Psoas muscle (tissue), 8 donors: ENCODE measurements at places on chromosomes 3 and 15. TPM values are rescaled to one million over a fixed set of nuclear protein-coding genes. Genes with fewer than 3 reads are reported as not detected.

Gene SLC30A4
- 2.0 TPM for total RNA-seq

Gene ZNF717
- 7.3 TPM for total RNA-seq

GRCh38 chr3:9301091-9301490 lies 51.6 kb upstream of the SRGAP3 start:
- DNase-seq = no peak

DNA sequence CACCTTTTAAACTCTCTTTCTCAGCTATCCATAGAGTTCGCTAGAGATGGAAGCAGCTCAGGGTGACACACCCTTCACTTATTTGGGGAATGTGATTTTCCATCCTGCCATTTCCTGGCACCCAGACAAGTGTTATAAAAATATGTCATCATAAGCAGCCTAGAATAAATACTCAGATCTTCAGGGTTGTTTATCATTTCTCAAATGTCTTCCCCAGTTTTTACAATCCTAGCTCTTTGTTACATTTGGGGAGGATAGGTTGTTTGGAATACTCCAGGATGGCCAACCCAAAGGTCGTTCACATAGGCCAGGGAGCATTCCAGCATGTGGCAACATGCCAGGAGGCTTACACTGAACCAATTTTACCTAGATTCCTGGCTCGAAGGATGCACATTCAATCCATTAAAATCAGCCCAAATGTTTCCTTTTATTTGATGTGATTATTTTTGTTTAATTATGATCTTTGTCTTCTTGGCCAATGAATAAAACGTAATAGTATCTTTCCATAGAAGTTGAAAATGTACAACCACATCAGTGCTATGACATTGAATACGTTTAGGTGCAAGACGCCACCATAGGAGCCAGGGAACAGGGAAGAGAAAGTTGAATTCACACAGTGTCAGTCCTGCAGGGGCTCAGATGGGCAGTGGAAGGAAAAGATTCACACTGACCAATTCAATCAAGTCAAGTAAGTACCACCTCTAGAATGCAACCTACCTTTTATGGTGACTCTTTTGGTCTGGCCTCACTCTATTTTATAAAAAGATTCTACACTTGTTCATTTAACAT lies 537.7 kb upstream of the MDFIC2 start:
- no peak for DNase-seq

DNA sequence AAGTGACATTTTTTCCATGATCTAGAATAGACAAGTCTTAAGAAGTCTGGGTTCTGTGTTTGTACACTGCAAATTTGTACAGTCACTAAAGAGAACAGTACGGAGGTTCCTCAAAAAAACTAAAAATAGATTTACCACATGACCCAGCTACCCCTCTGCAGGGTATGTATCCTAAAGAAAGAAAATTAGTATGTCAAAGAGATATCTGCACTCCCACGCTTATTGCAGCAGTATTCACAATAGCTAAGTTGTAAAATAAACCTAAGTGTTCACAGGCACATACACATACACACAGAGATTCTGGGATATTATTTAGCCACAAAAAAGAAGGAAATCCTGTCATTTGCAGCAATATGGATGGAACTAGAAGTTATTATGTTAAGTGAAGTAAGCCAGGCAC lies 120.4 kb downstream of the ZIC1 start:
- DNase-seq = no peak

GRCh38 chr15:39774688-39775267 lies 7.9 kb downstream of the FSIP1 start:
- no peak for DNase-seq
